Effector memory CD8-positive, alpha-beta T cell (primary cell): ENCODE measurements at places on chromosomes 3 and 15.
A peak's percentile ranks its signal among the peaks of the same experiment; 100 is the strongest.

GRCh38 chr15:86021281-86022264, 58.1 kb upstream of the AGBL1 start:
- no peak for DNase-seq

DNA sequence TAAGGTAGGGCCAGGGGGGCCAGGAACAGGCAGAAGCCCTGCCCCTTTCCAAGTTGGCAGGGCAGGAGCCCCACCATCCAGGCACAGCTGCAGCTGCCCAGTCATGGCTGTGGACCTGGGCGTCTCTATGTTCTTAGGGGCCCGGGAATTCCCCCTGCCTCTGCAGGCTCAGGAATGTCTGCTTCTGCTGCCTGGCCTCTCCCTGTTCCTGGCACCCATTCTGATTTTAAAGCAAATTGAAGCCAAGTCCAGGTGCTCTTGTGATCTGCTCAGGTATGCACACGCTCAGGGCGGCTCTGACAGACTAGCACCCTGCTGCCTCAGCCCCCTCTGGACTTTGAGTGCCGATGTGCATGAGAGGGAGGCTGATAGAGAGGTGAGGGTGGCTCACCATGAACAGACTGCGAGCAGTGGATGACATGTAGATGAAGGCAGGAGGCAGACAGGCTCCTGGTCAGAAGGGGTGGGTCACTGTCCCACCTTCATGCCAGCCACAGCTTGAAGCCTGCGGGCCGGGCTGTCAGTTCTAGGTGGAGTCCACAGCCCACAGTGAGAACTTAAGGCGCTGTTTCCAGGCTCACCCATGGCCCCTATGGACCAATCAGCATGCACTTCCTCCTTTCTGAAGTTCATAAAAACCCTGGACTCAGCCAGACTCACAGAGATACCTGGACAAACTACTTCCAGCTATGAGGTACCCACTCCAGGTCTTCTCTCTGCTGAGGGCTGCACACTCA, 747.8 kb upstream of the GBE1 start:
- DNase-seq, result no peak

DNA sequence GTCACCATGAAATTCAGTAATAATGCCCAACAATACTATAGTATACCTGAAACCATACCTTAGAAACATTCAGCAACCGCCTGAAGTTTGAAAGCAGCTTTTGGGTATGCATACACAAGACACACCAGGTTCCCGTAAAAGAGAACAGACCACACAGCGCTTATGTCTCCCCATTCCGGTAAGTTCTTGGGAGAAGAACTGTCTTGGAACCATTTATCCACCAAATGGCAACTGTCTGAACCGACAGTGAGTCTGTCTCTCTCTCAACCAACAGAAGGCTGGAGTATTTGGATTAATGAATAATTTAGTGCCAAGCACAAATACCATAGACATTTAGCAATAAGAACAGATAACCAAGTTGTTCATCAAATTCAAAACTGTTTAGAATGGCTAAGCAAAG, 7.6 kb downstream of the RGMA start:
- no peak for DNase-seq

DNA sequence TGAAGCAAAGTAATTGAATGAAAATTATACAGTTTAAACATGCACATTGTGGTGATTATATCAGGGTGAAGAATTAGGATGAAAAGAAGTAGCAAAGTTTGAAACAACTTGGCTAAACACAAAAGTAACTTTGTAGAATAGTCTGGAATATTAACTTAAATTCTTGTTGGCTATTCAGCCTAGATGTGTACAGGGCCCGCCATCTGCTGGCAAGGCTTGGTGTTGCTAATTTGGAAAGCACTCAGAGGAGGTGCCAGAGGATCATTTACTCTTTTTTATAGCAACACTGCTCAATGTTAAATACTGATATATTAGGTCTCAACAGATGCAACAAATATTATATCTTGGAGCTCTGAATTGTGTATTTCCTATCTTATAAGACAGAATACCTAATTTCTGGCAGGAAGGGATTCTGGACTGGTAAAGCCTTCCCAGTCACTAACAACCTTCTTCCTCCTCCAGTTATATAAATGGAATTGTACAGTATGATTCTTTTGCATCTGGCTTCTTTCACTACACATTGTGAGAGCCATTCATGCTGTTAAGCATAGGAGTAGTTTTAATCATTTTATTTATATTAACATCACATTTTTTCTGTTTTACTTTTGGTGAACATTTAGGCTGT, 36.1 kb downstream of the TTC23 start:
- DNase-seq, result peak; percentile 55

DNA sequence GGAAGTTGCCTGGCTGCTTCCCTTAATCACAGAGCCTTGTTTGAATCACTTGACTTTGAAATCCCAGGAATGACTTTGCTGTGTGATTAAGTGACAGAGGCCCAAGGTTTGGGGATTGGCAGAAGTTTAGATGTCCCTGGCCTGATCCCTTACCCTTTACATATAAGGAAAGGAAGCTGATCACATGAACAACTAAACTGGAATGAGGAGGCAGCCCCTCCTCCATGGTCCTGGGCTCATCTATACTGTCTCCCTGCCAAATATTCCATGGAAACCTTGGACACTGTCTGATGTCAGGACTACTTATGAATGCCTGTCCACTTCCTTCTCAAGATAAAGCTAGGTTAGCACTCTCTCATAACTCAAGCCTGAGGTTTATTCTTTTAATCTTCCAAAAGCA, 181.3 kb upstream of the CTDSPL start:
- DNase-seq, result no peak

DNA sequence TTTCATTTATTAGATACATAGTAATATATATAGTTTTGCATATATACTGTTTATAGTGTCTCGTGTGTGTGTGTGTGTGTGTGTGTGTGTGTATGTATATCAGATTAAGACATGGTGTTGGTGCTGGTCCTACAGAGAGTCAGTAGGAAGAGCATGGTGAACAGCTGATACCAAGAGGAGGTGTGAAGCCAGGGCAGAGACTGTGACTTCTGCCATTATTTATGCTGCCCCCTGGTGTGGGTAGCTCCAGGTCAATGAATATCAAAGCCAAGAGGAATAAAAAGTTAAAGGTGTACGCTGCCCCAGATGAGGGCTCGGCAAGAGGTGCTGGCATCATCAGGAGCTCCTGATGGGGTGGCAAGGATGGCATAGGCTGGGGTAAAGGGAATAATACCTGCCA, 299.5 kb upstream of the RASGRP1 start:
- DNase-seq, result no peak

GRCh38 chr3:20103731-20104130, 63.5 kb downstream of the KAT2B start:
- DNase-seq, result no peak

GRCh38 chr3:152272771-152273242, 4.1 kb downstream of the MBNL1 start:
- no peak for DNase-seq

- no peak for DNase-seq
Measured at GRCh38 chr15:48798319-48798718, 12.6 kb downstream of the CEP152 start.

DNA sequence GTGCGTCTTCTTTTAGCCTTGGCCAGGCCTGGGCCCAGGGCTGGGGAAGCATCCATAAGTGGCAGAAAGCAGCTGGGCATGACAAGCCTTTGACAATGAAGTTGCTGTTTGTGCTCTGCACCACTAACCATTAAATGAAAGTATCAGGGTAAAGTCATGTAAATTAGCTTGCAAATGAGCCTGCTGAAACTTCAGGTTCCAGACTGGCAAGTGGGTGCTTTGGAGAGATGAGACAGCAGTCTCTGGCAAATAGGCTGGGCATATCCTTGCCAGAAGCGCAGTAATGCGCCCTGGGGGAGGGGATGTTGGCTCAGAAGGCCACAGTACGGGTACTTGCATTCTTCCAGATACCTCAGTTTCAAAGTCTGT, 40.7 kb downstream of the RAB6B start:
- DNase-seq, result no peak

DNA sequence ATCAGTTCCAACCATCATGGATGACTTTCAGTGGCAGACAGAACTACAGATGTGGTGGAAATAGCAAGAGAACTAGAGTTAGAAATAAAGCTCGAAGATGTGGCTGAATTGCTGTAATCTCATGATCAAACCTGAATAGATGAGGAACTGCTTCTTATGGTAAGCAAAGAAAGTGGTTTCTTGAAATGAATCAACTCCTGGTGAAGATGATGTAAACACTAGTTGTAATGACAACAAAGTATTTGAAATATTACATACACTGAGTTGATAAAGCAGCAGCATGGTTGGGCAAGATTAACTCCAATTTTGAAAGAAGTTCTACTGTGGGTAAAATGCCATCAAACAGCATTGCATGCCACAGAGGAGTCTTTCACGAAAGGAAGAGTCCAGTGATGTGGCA, 131.7 kb upstream of the FAM3D start:
- DNase-seq, result no peak

DNA sequence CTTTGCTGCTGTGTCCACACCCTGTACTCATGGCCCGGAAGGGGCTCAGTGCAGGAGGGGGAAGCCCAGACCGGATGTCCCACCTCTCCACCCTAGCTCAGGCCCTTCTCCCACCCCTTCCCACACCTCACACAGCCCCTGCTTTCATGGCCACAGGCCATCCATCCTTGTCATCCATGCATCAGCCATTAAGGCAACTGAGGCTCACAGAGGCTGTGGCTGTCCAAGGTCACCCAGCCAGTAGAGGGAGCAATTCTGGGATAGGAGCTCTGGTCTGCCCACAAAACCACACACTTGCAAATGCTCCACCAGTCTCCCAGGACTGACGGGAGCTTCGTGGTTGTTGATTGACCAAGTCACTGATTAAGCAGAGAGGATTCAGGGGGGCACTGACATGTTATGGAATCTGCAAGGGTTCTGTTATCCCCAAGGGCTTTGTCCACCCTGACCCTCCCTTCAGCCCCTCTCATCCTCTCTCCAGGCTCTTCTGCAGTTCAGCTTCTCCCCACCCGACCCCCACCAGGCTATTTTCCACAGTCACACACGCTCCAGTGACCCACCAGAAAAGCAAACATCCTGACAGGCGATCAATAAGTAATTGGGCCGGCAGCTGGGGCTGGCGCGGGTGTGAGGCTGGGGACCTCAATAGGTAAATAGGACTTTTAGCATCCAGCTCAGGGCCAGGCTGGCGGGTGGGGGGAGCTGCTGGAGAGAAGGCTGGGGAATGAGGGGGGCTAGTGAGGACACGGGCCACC, 15.1 kb downstream of the LINGO1 start:
- no peak for DNase-seq

- DNase-seq, result no peak
Measured at GRCh38 chr15:31277335-31278060, 49.1 kb upstream of the KLF13 start.

- DNase-seq, result no peak
Measured at GRCh38 chr3:115652738-115653137, 29.4 kb downstream of the GAP43 start.

- DNase-seq, result no peak
Measured at GRCh38 chr15:65026756-65027155, 2.7 kb downstream of the MTFMT start.

DNA sequence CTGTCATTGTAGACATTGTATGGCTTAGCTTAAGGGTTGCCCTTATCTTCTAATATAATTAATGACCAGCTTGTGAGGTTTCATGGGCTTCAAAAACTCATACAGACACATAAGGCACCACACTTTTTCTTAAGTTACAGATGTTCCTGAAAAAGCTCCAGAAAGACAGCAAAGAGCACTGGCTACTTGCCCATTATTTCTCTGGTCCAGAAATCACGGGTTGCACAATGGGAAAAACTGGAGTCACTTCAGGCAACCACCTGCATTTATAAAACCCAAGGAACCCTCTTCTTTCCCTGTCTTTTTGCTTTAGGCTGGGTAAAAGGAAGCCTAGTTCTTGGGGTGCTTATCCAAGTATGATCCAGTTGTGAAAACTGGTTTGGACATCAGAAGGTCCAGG, 2.3 kb upstream of the COL6A6 start:
- no peak for DNase-seq

DNA sequence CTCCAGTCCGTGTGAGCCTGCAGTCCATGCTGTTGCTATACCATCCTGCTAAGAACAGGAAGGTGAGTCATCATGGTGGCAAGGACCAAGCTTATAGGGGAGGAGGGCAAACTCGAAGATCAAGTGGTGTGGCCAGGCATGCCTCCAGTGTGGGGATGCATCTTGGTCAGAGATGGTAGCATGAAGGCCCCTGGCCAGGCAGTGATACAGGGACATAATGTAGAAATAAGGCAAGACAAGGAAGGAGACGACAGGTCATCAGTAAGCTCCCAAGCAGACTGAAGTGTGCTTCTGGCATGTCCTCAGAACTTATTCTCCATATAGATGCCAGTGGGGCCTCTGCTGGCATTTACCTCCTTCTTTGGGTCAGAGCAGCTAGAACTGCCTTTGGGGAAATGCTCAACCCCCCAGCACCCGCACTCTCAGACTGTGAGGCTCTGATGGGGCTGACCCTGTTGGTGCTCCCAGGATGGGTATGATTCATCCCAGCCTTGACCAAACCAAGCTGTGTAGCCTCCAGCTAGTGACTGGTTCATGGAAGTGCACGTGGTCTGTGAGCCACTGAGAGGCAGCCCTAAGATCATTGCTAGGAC, 52.5 kb upstream of the ATP2B2 start:
- DNase-seq, result no peak

GRCh38 chr3:179958143-179958542, 78.6 kb downstream of the PEX5L start:
- DNase-seq, result no peak

DNA sequence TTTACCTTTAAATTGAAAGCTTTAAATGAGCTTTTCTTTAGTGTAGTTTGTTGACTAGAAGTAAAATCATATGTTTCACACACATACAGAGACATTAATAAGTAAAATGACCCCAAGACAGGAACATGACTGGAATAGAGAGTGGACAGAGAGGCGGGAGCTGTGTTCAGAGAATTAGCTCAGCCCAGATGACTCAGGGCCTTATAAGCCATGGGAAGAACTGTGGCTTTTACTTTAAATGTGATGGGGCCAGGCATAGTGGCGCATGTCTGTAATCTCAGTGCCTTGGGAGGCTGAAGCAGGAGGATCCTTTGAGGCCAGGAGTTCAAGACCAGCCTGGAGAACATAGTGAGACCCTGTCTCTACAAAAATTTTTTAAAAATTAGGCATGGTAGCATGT, 26.7 kb downstream of the SACM1L start:
- DNase-seq, result no peak

DNA sequence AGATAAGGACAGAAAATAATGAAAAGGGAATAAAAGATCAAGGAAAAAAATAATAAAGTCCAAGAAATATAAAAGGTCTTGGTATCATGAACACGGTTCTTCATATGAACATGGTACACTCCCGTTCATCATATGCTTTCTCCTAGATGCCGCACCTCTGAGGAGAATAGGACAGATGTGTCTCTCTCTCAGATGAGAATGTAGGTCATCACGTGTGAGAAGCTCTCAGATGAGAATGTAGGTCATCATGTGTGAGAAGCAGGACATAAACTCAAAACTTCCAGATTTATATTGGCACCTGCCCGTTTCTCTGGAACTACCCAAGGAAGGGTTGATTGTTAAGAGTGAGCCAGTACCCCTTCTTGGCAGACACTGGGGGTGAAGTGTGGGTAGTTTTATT, 29.9 kb upstream of the IQCF6 start:
- no peak for DNase-seq

DNA sequence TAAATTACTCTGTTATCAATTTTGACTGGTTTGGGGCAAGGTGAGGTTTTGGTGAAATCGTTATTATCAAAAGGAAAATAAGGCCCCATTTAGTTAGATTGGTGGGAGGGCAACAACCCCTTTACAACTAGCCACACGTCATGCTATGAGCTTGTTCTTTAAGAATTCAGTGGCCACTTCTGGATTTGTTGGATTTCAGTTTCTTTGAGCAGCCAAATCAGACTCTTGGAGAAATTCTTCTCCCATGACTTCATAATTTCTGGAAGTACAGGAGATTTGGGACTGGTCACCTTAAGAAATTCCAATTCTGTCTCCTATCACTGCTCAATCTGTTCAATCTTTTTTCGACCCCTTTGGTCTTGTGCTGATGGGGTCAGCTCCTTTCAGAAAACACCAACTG, 14.8 kb upstream of the WNT5A start:
- DNase-seq, result no peak
